Omental fat pad (tissue), 4 donors: ENCODE measurements at places on chromosomes 1 and 21.

- DNase-seq = no peak
Measured at GRCh38 chr1:220336391-220337031, 64.3 kb upstream of the RAB3GAP2 start.

GRCh38 chr1:164834641-164835040 lies 275.7 kb downstream of the PBX1 start:
- DNase-seq = no peak

GRCh38 chr21:26916799-26917198 lies 50.1 kb downstream of the ADAMTS5 start:
- DNase-seq = no peak

DNA sequence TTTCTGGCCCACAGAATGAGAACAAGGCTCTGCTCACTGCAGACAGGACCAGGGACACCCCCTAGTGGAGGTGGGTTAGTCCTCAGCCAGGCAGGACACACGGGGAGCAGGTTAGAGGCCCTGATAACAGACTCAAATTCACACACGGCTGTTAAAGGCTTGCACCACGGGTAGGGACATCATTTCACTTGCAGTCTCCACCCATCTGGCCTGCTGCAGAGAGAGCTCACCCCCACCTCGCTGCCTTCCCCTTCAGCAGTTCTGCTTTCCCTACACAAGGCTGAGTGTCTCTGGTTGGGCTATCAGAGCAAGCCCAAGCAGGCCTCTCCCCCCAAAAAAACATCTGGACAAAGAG lies 20.6 kb downstream of the MEF2D start:
- no peak for DNase-seq

GRCh38 chr21:27139526-27139925 lies 172.6 kb upstream of the ADAMTS5 start:
- no peak for DNase-seq

DNA sequence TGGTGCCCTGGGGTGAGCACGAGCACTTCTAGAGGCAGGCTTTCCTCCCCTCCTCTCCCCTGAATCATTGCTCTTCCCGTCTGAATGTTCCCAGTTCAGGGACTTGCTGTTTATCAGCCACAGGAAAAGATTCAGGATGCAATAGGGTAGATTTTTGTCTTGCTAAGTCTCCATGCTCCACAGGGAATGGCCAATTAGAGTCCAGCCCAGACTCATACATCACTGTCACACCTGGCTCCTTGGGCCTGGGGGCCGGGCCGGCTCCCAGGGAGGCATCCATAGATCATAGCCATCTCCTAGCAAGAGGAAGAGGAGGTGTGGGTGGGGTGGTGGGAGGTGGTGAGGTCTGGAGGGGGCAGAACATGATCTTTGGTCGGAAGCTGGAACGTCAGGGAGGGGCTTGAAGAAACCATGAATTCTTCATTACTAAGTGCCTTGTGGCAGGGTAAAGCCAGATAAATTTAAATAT lies 83.4 kb downstream of the LRRN2 start:
- DNase-seq = no peak

DNA sequence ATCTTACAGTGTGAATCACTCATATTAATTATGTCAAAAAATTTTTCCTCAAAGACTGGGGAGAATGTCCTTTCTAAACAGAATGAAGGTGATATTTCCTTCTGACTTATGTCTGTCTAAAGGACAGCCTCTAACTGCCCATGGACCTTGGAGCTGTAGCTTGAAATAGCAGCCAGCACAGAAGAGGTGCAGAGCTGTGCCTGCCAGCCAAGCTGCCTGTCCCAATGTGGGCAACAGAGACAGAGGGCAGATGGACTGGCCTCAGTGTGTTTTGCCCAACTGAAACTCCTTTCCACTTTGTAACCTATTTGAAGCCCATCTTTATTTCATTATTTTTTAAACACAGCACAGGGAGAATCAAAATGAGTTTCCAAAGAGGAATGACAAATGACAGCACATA lies 97.6 kb upstream of the DYNLT5 start:
- no peak for DNase-seq

- DNase-seq = no peak
Measured at GRCh38 chr1:2380816-2381591, 10.3 kb downstream of the MORN1 start.

DNA sequence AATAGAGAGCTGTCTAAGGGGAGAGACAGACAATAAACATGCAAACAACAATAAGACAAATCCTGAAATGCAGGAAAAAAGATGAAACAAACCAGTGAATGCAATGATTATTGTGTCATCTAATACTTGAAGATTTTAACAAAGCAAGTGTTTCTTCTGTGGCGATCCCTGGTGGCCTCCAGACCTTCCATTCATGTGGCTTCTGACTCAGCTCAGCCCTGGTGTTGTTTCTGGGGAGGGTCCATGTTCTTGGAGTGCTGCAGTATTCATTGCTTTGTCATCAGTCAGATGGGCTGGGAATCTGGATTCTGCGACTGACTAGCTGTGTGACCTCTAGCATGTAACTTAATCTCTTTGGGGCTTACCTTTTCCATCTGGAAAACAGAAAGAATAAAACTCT lies 1.5 kb upstream of the C2CD4D start:
- no peak for DNase-seq

GRCh38 chr1:211378844-211379243 lies 52.2 kb downstream of the TRAF5 start:
- no peak for DNase-seq

DNA sequence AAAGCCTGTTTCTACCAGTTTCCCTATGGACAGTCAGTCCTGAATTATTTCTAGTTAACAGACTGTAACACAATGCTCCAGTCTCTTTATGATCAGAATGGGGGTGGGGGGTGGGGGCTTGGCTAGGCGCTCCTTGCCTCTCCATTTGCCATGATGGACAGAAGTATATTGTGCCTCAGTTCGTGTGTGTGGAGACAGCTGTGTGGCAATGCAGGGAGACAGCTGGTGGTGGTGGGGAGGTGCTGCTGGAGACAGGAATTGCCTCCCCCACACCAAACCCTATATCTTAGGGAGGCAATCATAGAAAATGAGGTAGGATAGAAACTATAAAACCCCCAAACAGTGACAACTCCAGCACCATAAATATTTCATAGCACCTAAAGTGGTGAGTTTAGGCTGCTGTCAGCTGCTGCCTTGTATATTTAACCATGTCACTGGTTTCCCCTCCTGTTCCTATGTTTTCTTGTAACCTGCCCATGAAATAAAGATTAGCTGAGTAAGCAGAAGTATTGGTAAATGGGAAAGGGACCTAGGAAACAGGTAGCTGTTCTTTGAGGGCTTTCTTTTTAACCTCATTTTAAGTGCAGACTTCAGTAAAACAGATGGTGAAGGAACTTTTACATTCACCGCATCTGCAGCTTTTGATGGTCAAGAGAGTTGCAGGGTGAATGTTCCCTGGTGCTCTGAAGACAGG lies 3.4 kb downstream of the PLXNA2 start:
- DNase-seq = no peak

- DNase-seq = no peak
Measured at GRCh38 chr1:235023711-235024439, 104.8 kb downstream of the TOMM20 start.

DNA sequence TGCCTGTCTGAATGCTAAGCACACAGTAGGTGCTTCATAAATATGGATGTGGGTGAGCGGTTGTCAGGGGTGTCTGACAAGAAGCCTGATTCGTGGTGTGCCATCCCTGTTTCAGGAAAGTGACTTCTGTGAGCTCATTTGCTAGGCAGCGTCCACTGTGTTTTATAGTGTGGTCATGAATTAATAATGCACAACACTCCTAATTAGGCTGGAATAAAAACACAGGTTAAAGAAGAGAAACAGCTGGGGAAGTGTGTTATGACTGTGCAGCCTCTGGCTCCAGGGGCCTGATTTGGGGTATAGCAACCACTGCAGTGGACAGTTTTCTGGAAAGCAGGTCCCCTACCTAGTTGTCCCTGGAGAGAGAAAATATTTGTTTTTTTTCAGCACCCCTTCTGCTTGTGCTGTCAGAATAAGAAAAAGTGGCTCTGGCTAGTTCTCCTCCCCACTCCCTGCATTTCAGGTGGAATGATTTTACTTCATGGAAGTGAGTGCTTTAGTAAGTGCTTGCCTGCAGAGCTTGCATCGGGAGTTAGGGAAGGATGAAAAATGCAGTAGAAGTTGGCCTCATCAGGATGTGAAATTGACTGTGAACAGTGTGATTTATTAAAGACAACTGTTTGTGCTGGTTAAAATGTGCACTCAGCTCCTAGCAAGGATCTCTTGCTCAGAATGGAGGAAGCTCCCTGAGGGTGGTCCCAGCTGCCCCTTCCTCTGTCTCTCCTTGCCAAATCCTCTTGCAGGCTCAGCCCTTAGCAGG lies 333.8 kb downstream of the HHAT start:
- DNase-seq = no peak

GRCh38 chr1:174167265-174167803 lies 8.0 kb downstream of the RABGAP1L start:
- no peak for DNase-seq

DNA sequence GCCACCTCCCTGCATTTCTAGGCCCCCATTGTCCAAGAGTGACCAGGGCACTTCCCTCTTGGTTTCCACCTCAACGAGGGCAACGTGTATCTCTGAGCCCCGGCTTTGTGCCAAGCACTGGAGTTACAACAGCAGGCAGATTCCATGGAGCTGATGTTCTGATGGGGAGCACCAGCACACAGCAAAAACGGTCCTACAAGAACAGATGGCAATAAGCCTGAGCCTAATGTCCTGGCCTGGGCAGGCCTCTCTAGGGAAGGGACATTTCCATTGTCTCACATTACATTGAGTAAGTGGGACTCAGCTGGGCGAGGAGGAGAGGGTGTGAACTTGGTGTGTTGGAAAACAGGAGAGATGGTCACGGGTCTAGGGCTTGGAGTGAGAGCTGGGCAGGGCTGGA lies 27.2 kb upstream of the NPPB start:
- no peak for DNase-seq

- no peak for DNase-seq
Measured at GRCh38 chr1:51058858-51059257, 43.2 kb upstream of the C1orf185 start.

- no peak for DNase-seq
Measured at GRCh38 chr1:237903961-237904360, 13.2 kb upstream of the ZP4 start.

DNA sequence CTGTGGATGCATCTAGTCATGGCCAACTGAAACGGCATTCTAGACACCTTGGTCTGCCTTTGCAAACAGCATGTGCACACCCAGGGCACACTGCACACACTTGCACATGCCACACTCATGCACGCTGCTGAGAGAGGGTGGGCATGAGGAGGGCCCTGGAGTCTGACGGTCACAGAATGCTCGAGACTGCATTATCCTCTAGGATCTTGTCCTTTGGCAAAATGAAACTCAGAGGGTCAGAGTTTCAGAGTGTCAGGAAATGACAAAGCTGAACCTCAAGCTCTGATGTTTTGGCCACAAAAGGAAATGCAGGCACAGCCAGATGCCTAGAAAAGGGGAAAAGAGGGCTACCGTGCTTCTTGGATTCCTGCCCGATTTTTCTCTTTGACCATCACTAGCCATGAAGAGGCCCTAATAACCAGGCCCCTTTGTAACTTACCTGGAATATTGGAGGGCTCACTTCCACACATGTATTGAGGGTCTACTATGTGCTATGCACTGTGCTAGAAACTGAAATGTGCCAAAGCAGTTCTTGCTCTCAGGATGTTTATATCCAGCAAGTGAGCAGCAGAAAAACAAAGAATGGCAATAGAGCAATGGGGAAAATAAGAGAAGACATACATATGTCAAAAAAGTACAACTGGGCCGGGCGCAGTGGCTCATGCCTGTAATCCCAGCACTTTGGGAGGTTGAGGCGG lies 65.4 kb downstream of the TOMM20 start:
- no peak for DNase-seq

DNA sequence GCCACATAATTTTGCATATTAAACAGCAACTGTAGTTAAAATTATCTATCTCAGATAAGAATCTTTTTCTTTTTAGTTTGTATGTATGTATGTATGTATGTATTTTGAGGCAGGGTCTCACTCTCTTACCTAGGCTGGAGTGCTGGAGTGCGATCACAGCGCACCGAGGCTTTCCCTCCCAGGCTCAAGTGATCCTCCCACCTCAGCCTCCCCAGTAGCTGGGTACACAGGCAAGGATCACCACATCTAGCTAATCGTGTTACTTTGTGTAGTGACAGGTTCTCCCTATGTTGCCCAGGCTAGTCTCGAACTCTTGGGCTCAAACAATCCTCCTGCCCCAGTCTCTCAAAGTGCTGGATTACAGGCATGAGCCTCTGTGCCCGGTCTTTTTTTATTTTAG lies 30.5 kb upstream of the PUM1 start:
- no peak for DNase-seq

GRCh38 chr1:227009937-227010336 lies 69.8 kb downstream of the COQ8A start:
- no peak for DNase-seq
